ENCODE measurements at places on chromosomes 12 and 14. TPM values are rescaled to one million over a fixed set of nuclear protein-coding genes. Genes with fewer than 3 reads are reported as not detected.

DNA sequence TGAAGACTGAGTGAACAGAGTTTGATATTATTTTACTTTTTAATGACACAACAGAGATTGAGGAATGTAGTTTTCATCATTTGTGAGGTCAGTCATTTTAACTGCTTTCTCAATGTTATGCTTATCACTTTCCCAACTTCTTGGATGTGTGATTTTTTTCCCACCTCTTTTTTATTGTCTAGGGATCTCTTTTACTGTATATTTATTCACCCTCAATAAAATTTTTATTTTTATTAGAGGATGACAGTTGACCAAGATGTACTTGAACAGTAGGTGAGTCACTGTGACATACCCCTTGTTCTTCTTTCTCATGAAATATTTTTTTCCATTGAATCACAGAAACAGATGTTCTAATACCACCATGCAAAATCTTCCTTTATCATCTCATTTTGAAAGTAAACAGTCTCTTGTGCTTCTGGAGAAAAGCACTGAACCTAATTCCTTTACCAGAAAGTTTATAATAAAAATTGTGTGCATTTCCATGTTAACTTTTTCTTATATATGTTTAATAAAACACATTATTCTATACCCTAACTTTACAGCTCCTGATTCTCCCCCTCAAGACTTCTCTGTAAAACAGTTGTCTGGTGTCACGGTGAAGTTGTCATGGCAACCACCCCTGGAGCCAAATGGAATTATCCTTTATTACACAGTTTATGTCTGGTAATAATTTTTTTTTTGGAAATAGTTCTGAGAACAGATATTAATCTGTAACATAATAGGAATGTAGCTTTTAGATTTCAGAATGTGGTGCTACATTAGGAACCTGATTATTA lies 65.9 kb downstream of the PTPRQ start:
- no peak overlapping the region for H3K4me3 ChIP-seq
- no peaks in the 10 kb centered on the region for H3K4me1 ChIP-seq
- no peak for DNase-seq
- H3K27me3 ChIP-seq: no peaks in the 10 kb centered on the region
- no peaks in the 10 kb centered on the region for H3K36me3 ChIP-seq
- H3K27ac ChIP-seq: no peak overlapping the region

DNA sequence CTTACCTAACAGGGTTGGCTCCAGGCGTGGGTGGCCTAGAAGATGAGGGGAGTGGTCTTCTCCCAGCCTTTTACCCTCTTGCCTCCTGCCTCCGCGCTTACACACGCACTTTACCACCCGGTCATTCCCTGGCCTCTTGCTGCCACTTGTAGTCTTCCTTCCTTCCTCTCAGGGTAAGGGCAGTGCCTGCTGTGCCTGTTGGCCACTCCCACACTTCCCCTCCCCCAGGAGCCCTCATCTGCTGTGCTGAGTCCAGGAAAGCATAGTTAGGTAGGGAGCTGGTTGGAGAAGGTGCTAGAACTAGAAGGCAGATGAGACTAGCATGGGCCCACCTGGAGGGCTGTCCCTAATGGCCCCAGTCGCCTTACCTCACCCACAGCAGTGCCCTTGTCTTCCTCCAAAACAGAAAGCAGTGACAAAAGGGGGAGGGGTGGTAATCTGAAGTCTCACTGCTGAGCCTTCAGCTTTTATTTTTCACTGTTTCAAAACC lies 54.3 kb upstream of the SRSF5 start:
- DNase-seq: peak; percentile 62
- peak overlapping the region; percentile 73 for H3K27ac ChIP-seq
- H3K36me3 ChIP-seq: no peaks in the 10 kb centered on the region
- H3K27me3 ChIP-seq: no peaks in the 10 kb centered on the region
- H3K4me3 ChIP-seq: no peak overlapping the region

GRCh38 chr12:118398940-118399339 lies 22.6 kb downstream of the SUDS3 start:
- no peak overlapping the region for H3K27ac ChIP-seq
- H3K27me3 ChIP-seq: no peaks in the 10 kb centered on the region
- no peak overlapping the region for H3K4me3 ChIP-seq
- DNase-seq: no peak

GRCh38 chr12:120764816-120765215 lies 39.2 kb downstream of the ACADS start:
- peaks cover 7% of the 10 kb centered on the region for H3K36me3 ChIP-seq
- H3K27ac ChIP-seq: no peak overlapping the region
- H3K27me3 ChIP-seq: no peaks in the 10 kb centered on the region
- DNase-seq: no peak
- H3K4me3 ChIP-seq: no peak overlapping the region

GRCh38 chr14:100066962-100067361 lies 1.7 kb downstream of the EVL start:
- H3K4me3 ChIP-seq: peak overlapping the region; percentile 9
- no peak for DNase-seq
- no peaks in the 10 kb centered on the region for H3K27me3 ChIP-seq
- no peaks in the 10 kb centered on the region for H3K36me3 ChIP-seq
- H3K27ac ChIP-seq: no peak overlapping the region

GRCh38 chr14:89324501-89325298 lies 92.3 kb downstream of the FOXN3 start:
- H3K27ac ChIP-seq: no peak overlapping the region
- DNase-seq: no peak
- H3K4me1 ChIP-seq: peaks cover 21% of the 10 kb centered on the region
- H3K27me3 ChIP-seq: no peaks in the 10 kb centered on the region
- H3K36me3 ChIP-seq: no peaks in the 10 kb centered on the region

DNA sequence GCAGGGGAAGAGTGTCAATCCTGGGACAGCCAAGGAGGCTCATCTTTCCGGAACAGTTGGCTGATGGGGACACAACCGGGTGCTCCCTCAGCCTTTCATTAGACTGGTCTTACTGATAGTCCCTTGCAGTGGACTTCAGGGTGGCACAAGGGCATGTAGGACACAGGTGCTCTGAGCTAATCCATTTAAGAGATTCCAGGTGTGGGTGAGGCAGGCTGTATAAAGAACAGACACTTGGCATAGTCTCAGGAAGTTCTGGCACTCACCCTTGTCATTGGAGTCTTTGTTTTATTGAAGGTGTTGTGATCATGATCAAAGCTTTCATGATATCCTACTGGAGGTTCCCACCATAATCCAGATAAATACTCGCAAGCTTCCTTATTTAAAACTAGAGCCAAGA lies 341.6 kb downstream of the EMP1 start:
- H3K4me1 ChIP-seq: no peaks in the 10 kb centered on the region
- peaks cover 23% of the 10 kb centered on the region for H3K27me3 ChIP-seq
- H3K4me3 ChIP-seq: no peak overlapping the region
- H3K36me3 ChIP-seq: no peaks in the 10 kb centered on the region
- no peak for DNase-seq

GRCh38 chr12:78530100-78530765 lies 334.3 kb upstream of the SYT1 start:
- no peaks in the 10 kb centered on the region for H3K36me3 ChIP-seq
- no peak overlapping the region for H3K27ac ChIP-seq
- H3K4me3 ChIP-seq: no peak overlapping the region
- no peaks in the 10 kb centered on the region for H3K4me1 ChIP-seq
- no peak for DNase-seq

GRCh38 chr14:60061371-60061770 lies 30.4 kb upstream of the PCNX4 start:
- H3K27me3 ChIP-seq: no peaks in the 10 kb centered on the region
- H3K4me3 ChIP-seq: no peak overlapping the region
- H3K36me3 ChIP-seq: no peaks in the 10 kb centered on the region
- no peak overlapping the region for H3K27ac ChIP-seq
- H3K4me1 ChIP-seq: no peaks in the 10 kb centered on the region

- H3K4me3 ChIP-seq: peak overlapping the region; percentile 64
- H3K36me3 ChIP-seq: peaks cover 34% of the 10 kb centered on the region
- no peaks in the 10 kb centered on the region for H3K27me3 ChIP-seq
- peak overlapping the region; percentile 97 for H3K27ac ChIP-seq
Observed at GRCh38 chr12:109110988-109111495, 5.3 kb upstream of the ACACB start.

- H3K4me1 ChIP-seq: peaks cover 22% of the 10 kb centered on the region
- DNase-seq: no peak
- H3K36me3 ChIP-seq: no peaks in the 10 kb centered on the region
- H3K27ac ChIP-seq: no peak overlapping the region
Observed at GRCh38 chr12:13093848-13094220, 9.6 kb downstream of the GSG1 start.

- H3K27me3 ChIP-seq: no peaks in the 10 kb centered on the region
- no peak overlapping the region for H3K4me3 ChIP-seq
- no peaks in the 10 kb centered on the region for H3K36me3 ChIP-seq
- H3K4me1 ChIP-seq: no peaks in the 10 kb centered on the region
- DNase-seq: no peak
Observed at GRCh38 chr14:63670692-63671091, 29.0 kb upstream of the WDR89 start.

DNA sequence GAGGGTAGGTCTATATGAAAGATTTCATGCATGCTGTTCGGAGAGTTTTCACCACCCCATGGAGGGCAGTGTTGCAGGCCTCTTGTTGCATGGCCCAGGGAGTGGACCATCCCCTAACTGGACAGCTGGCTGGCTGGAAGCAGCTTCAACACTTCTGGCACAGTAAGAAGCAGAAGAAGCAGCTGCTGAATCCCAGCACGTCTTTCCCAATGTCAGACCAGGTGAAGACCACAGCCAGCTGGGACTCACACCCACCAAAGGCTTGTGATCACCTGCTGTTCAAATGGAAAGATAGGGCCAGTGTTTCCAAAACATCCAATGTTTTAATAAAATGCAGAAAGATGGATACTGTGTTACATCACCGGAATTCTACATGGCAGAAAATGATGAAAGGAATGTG lies 1423.6 kb downstream of the AACS start:
- no peak for DNase-seq
- no peaks in the 10 kb centered on the region for H3K4me1 ChIP-seq
- no peak overlapping the region for H3K27ac ChIP-seq
- H3K4me3 ChIP-seq: no peak overlapping the region
- H3K27me3 ChIP-seq: no peaks in the 10 kb centered on the region

DNA sequence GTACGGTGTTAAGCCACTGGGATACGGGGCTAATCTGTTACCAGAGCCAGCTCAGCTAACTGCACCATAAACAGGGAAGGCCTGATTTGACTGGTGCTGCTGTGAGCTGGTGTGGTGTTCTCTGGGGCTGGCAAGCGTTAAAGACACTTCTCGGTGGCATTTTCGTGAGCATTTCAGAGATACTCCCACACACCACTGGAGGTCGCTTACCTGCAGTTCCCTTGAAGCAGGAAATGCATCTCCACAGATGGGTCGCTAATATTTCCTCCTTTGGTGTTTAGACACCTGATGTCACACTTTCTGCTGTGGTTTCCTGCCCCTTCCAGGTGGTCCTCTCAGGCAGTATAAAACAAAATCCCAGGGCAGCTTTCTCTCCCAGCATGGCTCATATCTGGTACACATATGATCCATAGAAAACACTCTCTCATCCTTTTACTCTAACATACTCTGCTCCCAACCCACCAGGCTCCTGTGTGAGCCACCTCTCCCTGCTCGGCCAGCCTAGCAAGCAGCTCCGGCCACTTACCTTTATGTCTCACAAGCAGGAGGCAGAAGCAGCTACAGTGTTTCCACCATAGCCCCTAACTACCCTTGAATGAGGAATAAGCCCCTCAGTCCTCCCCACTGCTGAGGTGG lies 129.9 kb upstream of the GRIN2B start:
- no peaks in the 10 kb centered on the region for H3K4me1 ChIP-seq
- H3K27me3 ChIP-seq: peaks cover 13% of the 10 kb centered on the region
- no peaks in the 10 kb centered on the region for H3K36me3 ChIP-seq
- no peak overlapping the region for H3K4me3 ChIP-seq
- DNase-seq: no peak

DNA sequence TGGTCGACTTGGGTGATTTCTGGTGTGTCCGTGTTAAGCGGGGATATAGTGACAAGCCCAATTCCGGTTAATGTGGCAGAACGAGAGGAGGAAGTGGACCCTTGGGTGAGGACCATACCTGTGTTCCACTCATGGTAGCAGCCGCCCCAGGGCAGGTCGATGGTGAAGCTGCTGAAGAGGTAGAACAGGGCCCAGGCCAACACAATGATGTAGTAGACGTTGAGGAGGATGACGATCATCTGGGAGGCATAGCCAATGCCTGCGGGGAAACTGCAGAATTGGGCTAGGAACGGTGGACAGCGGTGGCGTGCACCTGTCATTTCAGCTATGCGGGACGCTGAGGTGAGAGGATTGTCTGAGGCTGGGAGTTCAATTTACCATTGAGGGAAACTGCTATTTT lies 20.1 kb downstream of the SLC6A13 start:
- no peak overlapping the region for H3K27ac ChIP-seq
- DNase-seq: no peak
- no peak overlapping the region for H3K4me3 ChIP-seq
- no peaks in the 10 kb centered on the region for H3K27me3 ChIP-seq
- H3K36me3 ChIP-seq: no peaks in the 10 kb centered on the region
- no peaks in the 10 kb centered on the region for H3K4me1 ChIP-seq

DNA sequence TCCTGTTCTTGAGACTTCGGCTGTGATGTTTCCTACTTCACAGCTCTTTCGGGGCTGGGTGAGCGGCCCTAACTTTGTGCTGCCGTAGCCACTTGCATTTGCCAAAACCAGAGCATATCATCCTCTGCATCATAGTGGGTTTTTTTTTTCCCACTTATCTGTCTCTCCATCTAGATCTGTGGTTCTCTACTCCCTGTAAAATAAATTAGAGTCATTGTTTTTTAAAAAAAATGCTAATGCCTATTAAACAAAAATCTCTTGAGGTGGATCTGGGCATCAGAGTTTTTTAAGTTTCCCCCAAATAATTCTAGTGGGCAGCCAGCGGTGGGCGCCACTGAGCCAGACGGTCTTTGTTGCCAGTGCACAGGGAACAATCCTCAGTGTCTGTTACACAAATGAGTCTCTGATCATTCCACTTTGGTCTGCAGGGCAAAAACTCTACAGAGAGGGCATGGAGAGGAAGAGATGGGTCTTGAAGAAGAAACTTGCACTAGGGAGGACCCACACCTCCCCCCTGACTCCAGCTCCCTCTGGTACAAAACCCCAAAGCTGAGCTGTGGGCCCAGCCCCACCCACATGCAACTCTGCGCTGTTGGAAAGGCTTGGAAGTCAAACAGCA lies 62.4 kb upstream of the BCL2L14 start:
- no peak overlapping the region for H3K4me3 ChIP-seq
- no peak overlapping the region for H3K27ac ChIP-seq
- no peaks in the 10 kb centered on the region for H3K27me3 ChIP-seq
- H3K36me3 ChIP-seq: no peaks in the 10 kb centered on the region

DNA sequence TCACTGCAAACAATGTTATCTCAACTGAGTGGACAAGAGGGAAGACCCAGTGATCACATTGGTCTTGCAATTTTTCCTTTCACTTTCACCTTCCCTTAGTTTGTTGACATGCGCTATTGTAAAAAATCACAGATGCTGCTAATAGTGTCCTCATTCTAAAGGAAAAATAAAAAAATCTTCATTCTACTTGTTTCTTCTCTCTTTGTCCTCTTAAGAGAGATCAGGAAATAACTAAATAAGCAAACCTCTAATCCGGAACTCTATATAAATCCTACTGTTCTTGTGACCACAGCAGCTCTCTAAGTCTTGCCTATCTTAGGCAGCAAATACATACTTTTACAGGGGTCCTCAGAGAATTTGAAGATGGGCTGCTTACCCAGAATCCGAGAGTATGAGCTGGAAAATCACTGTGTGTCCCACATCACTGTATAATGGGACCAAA lies 257.7 kb downstream of the NAV3 start:
- H3K27me3 ChIP-seq: no peaks in the 10 kb centered on the region
- DNase-seq: no peak
- H3K4me1 ChIP-seq: peaks cover 8% of the 10 kb centered on the region
- H3K36me3 ChIP-seq: no peaks in the 10 kb centered on the region
- H3K27ac ChIP-seq: peak overlapping the region; percentile 39
- H3K4me3 ChIP-seq: peak overlapping the region; percentile 38

Gene OLR1
- total RNA-seq: 0.81 TPM

Gene SELPLG
- 2.4 TPM for total RNA-seq

Gene E2F7
- 0.05 TPM for total RNA-seq

Gene EIF2S3B
- 0.32 TPM for total RNA-seq

Gene FNTB
- 19.6 TPM for total RNA-seq
